ENCODE measurements at places on chromosomes 6 and 20.

- no peak for DNase-seq
These were observed 2.3 kb downstream of the RPS18 start for GRCh38 chr6:33273924-33274902.

- no peak for DNase-seq
These were observed 86.3 kb upstream of the PROKR2 start for GRCh38 chr20:5402903-5403531.

DNA sequence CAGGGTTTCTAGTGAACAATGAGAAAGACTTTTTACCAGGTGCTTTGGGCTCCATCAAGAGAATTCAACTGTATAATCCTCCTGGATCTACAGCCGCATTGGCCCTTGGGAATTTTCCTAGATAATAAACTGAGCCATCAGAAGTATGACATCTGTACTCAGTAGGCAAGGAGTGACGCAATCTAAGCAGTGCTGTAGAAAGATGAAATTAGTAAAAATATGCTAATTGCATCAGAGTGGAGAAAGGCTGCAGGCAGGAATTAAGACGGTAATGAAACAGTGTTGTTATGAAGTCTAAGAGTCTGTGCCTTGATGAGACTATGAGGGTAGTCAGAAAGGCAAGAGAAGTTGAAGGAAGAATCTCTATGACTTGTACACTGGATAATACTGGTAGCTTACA is 507.9 kb upstream of the SOX4 start:
- DNase-seq, result no peak

DNA sequence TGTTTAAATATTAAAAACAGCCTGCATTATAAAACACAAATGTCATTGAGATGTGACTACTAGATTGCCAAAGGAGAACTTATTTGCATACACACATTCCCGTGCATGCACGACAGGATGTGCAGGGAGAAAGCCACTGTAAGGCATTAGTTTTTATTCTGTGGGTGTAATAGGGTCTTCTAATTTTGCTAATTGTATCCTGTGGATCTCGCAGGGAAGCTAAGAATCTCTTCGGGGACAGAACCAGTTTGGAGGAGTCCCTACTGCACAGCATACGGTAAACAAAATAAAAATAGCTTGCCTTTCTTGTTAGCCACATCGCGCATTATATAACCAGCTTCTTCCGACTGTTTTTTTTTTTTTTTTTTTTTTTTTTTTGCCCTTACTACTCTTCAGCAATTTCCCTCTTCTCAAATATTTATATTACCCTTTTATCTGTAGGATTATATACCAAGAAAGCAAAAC is 2.0 kb downstream of the ATXN1 start:
- no peak for DNase-seq
